ENCODE measurements at places on chromosomes 3 and 15.

GRCh38 chr15:22808761-22809280 lies 22.4 kb downstream of the NIPA1 start:
- no peak for DNase-seq

- DNase-seq: no peak
Measured at GRCh38 chr3:23601091-23601822, 204.5 kb upstream of the UBE2E1 start.

GRCh38 chr3:161548301-161548700 lies 51.7 kb downstream of the OTOL1 start:
- no peak for DNase-seq

GRCh38 chr15:67821784-67822440 lies 3.4 kb upstream of the SKOR1 start:
- DNase-seq: no peak

- DNase-seq: no peak
Measured at GRCh38 chr3:29319262-29319661, 38.4 kb downstream of the RBMS3 start.

DNA sequence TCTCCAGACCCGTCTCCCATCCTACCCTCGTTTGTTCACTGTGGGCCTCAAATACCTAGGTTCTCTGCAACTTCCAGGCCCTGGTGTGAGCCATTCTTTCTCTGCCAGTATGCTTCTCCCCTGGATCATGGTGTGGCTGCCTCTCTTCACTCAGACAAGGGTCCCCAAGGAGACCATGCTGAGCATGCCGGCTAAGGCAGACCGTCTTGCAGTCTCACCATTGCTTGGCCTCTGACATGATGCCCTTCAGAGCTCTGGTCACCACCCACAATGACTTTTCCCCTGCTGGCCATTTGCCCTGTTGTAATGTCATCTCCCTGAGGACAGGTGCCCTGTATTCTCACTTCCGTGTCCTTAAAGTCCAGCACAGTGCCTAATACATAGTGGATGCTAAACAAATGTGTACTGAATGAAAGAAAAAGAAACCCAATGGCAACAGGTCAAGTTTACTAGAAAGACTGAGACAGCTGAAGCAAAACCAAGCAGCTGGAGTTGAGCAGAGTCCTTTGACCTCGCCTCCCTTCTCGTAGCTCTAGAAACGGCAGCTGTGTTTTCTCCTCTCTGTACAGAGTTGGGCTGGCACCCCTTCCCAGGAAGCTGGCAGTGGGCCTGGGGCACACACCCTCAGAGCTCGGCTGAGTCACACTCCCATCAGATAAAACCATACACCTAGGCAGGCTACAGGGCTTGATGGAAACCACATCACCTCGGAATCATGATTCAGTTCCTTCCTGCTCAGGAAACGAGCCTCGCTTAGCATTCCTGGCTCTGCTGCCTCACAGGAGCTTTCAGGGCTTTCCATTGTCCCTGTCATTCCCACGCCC lies 8.6 kb downstream of the TLR9 start:
- no peak for DNase-seq

GRCh38 chr3:43286841-43287499 lies 630 bp downstream of the SNRK start:
- no peak for DNase-seq

DNA sequence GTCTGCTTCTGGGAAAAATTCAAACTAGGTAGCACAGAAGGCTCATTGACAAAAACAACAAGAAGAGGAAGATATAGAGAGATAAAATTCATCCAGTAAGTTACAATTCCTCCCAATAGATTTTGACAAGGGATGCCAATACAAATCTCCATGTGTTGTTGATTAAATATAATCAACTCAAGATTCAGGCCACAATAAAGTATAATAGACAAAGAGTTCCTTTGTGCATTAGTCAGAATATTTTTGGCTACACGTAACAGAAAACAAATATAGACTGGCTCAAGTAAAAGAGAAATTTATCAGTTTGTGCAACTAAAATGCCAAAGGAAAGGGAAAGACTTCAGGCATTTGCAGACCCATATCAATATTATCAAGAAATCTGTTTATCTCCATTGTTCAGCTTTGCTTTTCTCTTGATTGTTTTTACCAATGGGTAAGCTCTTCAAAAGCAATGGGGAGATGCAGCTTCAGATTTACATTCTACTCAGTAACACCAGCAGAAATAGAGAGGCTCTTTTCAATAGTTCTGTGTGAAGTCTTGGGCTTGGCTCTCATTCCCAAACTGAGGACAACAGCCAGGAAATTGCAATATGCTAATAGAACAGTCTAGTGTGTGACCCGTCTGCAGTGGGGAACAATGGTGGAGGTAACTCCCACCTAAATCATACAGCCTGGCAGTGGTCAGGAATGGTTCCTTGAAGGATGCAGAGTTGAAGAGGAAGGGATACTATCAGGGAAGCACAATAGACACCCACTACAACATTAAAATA lies 77.6 kb upstream of the PROK2 start:
- DNase-seq: no peak

DNA sequence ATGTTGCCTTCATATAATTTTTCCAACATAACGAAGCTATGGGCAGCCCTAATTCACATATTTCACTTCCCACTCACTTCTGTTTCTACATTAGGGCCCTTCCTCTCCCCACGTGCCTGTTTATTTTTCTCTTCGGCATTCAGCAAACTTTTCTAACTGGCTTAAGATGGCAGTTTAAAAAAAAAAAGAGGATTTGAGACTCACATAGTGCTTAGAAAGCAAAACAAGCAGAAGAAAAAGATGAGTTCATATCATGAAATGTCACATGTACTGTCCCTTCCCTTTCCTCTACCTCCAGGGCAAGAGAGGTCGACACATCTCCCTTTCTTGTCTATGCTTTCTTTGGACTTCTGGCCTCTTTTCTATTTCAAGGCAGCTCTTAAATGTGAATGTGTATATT lies 30.6 kb downstream of the SLC49A4 start:
- DNase-seq: no peak

DNA sequence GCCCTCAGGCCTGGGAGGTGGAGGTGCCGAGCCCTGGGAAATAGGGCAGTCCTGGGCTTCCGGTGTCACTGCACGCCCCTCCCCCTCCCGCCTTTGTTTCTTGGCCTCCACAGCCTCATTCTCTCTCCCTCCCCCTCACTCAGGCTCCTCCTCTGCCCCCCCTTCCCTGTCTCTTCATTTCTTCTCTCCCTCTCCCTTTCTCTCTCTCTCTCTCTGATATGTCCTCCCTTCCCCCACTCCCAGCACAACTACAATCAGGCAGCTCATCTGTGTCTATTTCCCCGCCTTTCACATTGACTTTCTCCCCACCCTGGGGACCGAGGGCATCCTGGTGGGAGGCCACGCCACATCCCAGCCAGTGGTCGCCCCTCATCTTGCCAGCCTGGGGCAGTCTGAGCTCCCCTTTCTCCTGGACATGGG lies 40.2 kb downstream of the IDH2 start:
- peak; percentile 26 for DNase-seq

GRCh38 chr3:142910280-142910679 lies 21.4 kb upstream of the PCOLCE2 start:
- no peak for DNase-seq

DNA sequence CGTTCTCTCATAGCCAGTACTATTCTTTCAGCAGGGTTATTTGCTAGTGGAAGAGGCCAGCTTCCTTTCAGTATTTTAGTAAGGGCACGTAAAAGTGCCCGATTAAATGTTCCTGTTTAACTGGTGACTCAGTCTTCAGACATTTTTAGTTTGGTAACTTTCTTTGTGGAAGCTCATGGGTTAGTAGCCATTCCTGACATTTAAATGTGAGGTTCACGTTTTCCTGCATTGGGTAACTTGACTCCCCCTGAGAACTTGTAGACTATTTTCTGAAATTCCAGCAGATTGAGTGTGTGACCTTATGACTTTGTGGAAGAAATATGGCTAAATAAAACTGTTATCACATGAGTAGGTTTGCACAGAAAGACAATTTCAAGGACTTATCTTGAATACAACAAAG lies 16.9 kb downstream of the ABHD2 start:
- DNase-seq: no peak

DNA sequence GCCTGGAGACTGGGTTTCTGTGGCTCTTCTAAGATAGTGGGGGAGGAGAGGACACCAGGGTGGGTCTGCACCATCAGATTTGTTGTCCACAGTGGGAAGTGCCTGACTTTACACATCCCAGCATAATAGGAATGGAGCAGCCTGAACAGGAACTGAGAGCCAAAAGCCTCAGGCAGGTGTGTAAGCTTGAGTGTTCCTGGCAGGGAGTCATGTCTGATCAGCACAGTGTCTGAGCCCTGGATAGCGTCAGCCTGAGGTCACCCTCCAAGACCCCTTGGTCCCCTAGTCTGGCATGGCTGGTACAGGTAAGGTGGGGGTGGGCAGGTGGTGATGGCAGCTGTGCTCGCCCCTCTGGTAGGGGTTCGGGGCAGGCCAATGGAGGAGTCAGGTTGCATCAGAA lies 20.2 kb downstream of the INSYN1 start:
- no peak for DNase-seq

DNA sequence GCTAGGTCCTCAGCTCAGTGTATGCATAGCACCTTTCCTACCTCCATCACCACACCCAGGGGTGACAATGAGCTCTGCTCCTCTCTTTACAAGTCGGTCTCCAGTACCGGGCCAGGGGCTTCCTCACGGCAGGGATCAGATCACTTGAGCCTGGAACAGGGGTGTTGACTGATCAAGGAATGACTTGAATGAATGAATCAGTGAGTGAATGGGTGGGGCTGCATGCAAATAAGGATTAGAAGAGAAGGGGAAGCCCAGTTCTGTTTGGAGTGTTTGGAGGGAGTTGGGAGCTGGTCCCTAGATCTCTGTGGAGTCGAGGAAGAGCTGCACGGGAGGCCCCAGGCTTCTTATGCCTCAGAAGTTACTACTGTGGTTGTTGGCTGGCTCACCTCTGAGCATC lies 87.0 kb downstream of the TMEM266 start:
- DNase-seq: no peak

GRCh38 chr3:57809609-57809968 lies 53.5 kb downstream of the SLMAP start:
- no peak for DNase-seq

DNA sequence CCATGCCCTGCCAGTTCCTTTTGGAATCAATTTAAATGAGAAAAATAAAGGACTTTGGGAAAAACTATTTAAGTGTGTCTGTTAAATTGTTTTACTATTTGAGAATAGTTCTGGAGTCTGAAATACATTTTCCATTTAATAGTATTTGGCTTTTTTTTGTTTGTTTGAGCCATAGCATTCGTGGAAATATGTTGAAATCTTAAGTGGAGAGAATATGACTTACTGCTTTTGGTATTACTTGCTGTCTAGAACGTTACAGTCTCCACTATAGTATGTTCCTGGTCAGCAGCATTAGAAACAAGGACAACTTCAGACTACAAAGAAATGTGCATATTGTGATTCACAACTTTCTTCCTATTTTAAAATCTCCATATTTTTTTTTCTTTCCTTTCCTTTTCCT lies 179.4 kb downstream of the GHSR start:
- DNase-seq: no peak

DNA sequence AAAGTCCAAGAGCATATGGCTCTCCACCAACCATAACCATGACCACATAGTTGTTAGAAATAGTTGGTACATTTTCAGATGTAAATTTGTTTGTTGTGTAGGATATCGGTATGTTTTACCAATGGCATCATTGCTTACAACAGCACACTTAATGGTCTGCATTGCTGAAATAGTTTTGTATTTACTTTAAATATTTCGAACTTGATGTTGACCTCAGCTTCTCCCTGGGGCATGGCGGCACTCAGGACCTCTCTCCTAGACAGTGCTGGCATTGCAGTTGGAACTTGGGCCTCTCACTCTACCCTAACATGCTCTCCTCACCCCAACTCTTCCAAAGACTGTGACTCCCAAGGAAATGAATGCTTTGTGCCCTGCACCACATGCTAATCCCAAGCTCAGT lies 5.0 kb downstream of the SLC22A13 start:
- no peak for DNase-seq

- DNase-seq: no peak
Measured at GRCh38 chr15:66757521-66757920, 55.5 kb downstream of the SMAD6 start.

DNA sequence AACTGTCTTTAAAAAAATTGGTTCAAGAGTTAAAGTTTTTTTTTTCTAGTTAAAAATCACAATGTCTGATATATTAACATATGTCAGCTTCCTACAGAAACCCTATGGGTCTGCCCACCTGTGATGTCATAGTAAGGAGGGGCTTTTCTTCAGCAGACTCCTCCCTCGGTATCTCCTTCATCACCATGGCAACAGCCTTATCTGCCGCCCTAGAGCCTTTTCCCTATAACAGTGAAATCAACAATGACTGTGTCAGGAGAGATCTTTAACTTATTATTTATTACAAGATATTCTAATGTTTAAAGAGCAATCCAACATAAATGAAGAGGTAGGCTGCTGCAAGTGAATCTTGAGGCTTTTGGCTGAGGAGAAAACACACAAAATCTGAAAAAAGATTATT lies 138.7 kb downstream of the PEX5L start:
- DNase-seq: no peak

DNA sequence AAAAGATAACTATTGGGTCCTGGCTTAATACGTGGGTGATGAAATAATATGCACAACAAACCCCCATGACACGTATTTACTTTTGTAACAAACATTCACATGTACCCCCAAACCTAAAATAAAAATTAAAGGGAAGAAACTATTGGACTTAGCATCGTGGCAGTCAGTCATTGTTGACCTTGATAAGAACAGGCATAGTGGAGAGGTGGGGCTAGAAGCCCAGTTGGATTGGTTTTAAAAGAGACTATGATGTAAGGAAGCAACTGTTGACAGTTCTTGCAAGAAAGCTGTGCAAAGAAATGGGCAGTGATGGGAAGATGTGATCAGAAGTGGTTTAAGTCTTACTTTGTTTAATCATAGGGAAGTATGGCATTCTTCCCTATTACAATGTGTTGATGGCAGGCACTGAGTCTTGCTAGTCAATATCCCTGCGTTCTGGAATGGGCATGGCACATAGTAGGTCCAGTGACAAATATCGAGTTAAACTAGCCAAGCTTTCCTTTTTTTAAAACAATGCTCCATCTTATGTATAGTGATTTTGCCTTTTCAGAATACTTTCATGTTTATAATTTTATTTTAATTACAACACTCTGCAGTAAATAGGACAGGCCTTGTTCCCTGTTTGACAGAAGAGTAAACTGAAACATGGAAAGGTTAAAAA lies 37.9 kb downstream of the CAPN7 start:
- no peak for DNase-seq

DNA sequence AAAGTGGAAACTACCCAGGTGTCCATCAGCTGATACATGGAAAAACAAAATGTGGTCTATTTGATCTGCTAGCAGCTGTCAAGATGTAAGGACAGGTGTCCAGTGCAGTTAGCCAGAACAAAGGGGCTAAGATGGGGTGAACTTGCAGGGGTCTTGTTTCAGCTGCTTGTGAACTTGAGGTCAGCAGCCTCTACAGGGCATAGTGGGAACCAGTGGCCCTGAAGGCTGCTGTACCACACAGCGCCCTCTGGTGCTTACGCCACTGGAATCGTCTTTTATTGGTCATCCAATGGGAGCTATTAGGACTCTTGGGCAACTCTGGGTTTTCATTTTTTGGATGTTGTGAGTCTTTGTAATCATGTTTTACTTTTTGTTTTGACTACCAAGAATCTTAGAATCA lies 62.2 kb upstream of the CTSH start:
- no peak for DNase-seq

- peak; percentile 1 for DNase-seq
Measured at GRCh38 chr3:143885780-143886427, 37.6 kb upstream of the SLC9A9 start.
